NCI-H2081 treated with DMSO at 0.1 percent for 48 hours (cell line): ENCODE measurements at places on chromosomes 12 and 14.

GRCh38 chr14:74019408-74020137 is 424 bp downstream of the BBOF1 start:
- DNase-seq: no peak

- no peak for DNase-seq
These were observed 99.0 kb upstream of the EVL start for GRCh38 chr14:99966037-99966835.

DNA sequence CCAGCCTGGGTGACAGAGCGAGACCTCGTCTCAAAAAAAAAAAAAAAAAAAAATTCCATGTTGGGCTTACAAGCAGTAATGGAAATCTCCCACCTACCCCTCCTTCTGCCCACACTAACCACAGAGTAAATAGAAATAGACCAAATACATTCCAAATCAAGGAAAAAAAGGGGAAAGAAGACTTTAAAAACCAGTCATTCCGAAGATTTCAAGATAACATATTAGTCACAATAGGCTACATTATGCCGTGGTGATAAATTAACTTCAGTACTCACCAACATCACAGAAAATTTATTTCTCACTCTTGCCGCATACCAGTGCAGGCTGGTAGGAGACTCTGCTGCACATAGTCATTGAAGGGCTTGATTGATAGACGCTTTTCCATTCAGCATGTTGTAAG is 15.5 kb upstream of the ETV6 start:
- DNase-seq: no peak

DNA sequence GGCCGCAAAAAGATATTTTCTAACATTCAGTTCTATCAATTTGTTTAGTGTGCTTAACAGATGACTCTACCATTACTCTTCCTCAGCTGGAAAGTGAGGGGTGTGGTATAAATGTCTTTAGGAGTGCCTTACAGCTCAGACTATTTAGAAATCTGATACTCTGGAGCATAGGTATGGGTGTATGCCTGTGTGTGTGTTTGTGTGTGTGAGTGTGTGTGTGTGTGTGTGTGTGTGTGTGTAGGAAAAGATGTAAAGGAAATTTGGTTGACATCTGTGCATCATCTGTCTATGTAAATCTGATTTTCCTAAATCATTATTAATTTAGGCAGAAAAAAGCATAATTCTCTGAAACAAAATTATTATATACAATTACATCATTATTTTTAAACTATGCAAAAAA is 16.0 kb downstream of the RNASE3 start:
- DNase-seq: no peak

DNA sequence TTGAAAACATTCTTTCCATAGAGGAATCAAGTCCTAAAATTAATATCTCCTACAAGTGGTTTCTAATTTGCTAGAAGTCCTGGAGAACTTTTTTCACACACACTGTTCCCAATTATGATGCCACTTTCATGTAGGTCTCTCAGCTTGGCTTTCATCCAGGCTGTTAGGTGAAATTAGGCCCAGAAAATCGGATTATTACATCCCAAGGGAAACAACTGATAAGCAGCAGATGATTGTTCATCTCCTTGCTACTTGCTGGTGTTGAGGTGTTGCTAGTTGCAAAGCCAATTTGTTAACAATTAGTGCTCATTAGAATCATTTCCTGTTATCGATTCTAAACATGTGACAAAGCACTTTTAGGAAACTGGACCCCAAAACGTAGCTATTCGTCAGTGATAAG is 248.0 kb downstream of the PDZRN4 start:
- no peak for DNase-seq

- no peak for DNase-seq
These were observed 1185.5 kb downstream of the LRFN5 start for GRCh38 chr14:42792166-42792565.

GRCh38 chr12:78746001-78746400 is 118.6 kb upstream of the SYT1 start:
- DNase-seq: no peak

DNA sequence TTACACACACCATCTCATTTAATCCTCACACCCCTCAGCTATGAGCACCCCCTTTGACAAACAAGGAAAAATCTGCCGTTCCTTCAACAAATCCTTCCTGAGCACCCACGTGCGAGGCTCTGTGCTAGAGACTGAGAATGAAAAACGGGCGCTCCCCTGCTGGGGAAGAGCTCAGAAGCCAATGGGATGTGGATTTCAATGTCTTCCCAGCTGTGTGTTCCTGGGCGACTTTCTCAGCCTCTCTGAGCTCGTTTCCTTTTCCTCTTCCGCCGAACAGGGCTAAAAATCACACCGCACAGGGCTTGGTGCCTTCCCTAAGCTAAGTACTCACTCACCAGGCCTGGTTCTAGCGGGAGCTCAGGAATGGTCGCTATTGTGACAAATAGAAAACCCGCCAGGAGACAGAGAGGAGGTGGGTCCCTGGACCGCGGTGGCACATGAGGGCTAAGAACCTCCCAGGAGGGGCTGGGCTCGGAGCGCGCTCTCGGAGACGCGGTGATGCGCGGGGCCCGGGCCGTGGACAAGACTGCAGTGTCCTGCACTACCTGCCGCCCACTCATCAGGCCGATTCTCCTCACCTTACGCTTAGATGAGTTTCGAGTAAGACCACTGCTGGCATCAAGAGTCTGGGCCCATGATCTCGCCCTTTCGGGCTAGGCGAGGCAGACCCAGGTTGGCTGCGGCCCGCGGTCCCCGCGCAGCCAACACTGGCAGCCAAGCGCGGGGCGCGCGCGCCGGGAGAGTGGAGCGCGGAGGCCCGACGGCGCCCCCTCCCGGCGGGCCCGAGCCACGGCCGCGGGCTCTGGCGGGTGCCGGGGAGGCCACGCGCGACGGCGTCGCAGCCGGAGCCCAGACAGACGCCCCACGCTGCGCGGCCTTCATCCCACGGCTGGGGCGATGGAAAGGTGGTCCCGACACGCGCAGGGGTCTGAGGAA is 17.0 kb downstream of the ZDHHC22 start:
- no peak for DNase-seq

GRCh38 chr14:102629011-102629444 is 36.6 kb downstream of the RCOR1 start:
- DNase-seq: no peak

DNA sequence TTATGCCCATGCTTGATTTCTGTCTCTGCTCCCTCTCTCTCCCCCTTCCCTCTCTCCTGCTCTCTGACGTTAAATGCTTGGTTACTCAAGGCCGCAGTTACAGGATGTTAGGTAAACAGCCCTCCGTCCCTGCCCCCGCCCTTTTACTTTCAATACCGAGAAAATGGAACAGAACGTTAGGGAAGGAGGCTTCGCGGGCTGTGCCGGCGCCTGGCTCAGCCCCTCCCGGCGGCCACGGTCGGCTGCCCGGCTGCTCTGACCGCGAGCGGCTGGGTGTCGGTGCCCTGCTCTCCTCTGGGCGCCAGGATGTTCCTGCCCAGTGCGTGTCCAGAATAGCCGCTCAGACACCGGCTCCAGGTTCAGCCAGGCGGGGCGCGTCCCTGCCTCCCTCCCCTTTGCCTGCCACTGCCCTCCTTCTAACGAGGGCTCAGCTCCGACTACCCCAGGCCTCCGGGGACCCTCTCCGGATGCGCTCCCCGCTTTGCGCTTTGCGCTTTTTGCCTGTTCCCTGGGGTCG is 166.1 kb downstream of the ADCK1 start:
- no peak for DNase-seq

DNA sequence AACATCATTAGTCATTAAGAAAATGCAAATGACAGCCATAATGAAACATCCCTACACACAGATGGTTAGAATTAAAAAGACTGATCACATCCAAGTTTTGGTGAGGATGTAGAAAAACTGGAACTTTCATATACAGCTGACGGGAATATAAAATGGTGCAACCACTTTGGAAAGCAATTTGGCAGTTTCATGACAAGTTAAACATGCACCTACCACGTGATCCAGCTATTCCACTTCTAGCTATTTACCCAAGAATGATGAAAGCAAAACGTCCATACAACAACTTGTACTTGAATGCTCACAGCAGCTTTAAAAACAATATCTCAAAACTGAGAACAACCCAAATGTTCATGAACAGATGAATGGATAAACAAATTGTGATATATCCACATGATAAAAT is 77.9 kb upstream of the AVPR1A start:
- DNase-seq: no peak

DNA sequence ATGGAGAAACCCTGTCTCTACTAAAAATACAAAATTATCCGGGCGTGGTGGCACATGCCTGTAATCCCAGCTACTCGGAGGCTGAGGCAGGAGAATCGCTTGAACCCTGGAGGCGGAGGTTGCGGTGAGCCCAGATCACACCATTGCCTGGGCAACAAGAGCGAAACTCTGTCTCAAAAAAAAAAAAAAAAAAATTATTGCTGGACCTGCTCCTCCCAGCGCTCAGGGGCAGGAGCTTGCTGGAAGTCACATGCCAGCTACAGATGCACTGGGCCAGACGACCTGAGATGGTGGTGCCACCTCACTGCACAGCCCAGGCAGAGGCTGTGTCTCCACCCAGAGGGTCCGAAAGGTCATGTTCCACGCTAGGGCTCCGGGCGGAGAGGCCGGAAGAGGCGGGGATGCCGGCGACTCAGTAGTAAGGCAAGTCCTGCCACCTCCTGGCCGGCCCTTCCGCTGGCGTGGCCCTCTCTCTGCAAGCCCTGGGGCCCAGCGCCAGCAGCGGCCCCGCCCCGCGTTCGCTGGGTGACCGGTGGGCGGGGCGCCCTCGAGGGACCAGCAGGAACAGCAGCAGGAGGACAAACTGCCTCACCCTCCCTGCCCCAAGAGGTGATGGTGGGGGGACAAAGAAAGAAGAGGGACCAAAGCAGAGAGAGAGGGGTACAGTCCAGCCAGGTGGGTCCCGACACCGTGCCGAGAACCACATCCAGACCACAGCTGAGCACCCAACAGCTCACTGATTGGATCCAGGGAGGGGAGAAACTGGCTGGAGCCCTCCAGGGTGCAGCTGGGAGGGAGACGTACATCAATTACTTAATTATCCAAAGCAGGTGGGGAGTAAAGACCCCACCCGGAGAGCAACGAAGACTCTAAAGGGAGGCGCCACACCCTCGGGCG is 3.6 kb upstream of the RHOF start:
- DNase-seq: no peak

DNA sequence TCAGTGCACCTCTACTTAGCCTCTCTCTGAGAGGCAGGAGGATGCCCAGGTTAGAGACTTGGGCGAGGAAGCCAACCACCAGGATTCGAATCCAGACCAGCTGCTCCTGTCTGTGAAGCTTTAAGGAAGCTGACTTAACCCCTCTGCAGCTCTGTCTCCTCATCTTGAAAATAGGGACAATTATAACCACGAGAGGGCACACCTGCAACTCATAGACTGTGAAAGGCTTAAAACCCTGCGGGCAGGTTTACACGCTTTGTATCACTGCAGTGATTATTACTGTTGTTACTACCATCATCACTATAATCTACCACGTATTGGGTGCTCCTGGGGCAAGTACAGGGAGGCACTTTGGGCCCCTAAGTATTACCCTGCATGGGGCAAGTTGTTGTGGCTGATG is 379.8 kb downstream of the VRK1 start:
- DNase-seq: no peak

DNA sequence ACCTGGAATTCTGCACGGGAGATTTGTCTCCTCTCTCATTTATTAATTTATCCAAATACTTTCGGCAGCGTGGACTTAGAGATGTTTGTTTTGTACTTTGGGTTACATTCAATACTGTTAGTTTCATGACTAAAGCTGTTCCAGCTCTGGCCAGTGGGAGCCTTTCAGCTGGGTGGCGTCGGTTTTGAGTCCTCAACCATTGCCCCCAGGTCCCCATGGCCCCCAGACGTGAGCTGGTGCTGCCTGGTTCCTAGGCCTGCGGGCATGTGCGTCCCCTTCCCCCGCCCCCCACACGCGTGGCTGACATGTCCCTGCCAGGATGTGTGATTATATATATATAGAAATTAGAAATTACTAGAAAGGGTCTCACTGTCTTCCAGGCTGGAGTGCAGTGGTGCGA is 48.2 kb downstream of the KIF26A start:
- no peak for DNase-seq

GRCh38 chr14:78566859-78567172 is 396.6 kb downstream of the NRXN3 start:
- DNase-seq: no peak

- DNase-seq: no peak
These were observed 210.0 kb upstream of the SEL1L start for GRCh38 chr14:81743605-81744004.

DNA sequence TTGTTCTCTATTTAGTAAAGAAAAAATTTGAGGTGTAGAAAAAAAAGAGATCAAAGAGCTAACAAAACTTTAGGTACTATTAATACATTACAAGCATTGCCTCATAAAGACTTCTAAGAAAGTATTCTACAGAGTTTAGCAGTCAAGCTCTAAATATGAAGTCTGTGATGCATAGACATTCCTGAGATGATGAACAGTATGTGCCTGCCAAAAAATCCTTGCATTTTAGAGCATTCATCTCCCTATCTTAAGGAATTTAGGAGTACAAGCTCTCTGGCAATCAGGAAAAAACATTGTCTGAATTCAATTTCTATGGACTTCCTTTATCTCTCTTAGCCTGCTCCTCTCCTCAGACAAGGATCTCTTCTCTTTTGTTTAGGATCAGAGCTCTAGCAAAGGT is 202.6 kb upstream of the LRFN5 start:
- DNase-seq: no peak

DNA sequence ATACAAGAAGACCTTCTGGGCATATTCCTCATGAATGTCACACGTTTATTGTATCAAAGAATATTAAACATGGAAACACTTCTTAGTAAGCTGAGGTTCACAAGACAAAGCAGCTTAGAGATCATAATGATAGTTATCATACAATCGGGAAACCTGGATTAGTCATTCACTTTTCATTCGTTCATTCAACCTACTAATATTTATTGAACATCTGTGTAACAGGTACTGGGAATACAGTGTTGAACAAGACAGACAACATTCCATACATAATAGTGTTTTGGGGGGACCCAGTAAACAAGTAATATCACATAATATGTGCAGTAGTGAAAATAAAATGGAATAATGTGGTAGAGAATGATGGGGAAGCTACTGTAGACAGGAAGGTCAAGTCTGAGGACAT is 100.6 kb upstream of the GRIP1 start:
- DNase-seq: no peak

GRCh38 chr12:108858311-108859074 is 1.1 kb upstream of the SSH1 start:
- no peak for DNase-seq

GRCh38 chr14:91310606-91311283 is 66.2 kb upstream of the GPR68 start:
- no peak for DNase-seq

GRCh38 chr12:70045036-70045435 is 198.2 kb upstream of the CNOT2 start:
- DNase-seq: no peak
